ENCODE measurements at places on chromosomes 6 and 20.

- DNase-seq = no peak
These were observed 66.8 kb downstream of the PPP1R3G start for GRCh38 chr6:5151955-5152401.

DNA sequence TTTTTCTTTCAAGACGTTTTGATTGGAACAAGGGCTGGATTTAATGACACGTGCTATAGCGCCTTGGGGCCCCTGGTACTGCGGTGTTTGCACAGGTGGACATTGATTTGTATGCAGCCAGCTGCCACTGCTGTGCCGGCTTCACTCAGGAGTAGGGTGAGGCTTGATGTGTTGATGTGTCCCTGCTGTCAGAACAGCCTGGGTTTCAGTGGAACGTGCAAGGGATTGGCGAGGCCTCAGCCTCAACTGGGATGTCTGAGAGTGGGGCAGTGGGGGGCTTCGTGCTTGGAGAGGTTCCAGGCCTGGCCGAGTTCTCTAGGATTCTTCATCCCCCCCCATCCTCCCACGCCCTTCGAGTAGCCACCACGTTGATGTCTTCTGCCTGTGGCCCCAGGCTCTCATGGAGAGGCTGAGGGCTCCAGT lies 23.0 kb downstream of the PYGB start:
- no peak for DNase-seq

- no peak for DNase-seq
These were observed 170.2 kb downstream of the CDKAL1 start for GRCh38 chr6:20704325-20705025.

DNA sequence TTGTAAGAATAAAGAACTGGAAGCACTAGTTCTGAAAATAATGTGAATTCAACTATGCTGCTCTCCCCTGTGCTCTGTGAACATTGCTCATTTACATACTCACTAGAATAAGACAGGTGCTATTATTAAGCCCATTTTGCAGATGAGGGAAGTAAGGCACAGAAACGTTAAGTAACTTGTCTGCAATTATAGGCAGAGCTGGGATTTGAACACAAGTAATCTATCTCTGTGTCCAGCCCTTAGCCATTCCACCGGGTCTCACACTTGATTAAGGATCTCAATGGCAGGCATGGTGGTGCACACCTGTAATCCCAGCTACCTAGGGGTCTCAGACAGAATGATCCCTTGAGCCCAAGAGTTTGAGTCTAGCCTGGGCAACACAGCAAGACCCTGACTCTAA lies 357.7 kb downstream of the CD83 start:
- no peak for DNase-seq
